Adrenal gland (tissue), 19 donors: ENCODE measurements at places on chromosomes 5 and 9. TPM values are rescaled to one million over a fixed set of nuclear protein-coding genes. Genes with fewer than 3 reads are reported as not detected.

Gene TMEM215
- polyA plus RNA-seq: 0.03 TPM

Gene CRB2
- polyA plus RNA-seq: 0.13 TPM

Gene FGD3
- 5.6 TPM for polyA plus RNA-seq

Gene IFNK
- not detected for polyA plus RNA-seq

Gene OGN
- 7.7 TPM for polyA plus RNA-seq
